Brain (organoid and tissue), 16 donors: ENCODE measurements at places on chromosomes 2 and 18.

DNA sequence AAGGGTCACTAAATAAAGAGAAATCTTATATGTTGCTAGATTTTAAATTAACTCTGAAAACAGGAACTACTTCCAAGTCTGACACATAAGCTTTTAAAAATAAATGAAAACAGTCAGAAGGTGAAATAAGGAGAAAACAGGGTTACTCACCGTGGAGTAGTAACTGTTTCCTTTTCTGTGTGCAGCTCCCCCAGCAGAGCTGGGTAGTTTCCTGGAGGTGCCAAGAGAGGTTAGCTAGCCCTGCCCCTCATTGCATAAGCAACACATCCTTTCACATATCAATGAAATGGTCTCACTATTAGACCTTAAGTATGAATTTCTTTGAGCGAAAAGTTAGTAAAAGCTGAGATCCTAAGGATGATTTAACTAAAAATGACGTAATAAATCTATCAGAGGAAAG is 54.0 kb upstream of the GPR75 start:
- no peak for DNase-seq

- no peak for DNase-seq
Observed at GRCh38 chr2:6342273-6342920, 523.3 kb downstream of the CMPK2 start.

GRCh38 chr2:36549165-36549574 is 48.8 kb downstream of the FEZ2 start:
- no peak for DNase-seq

DNA sequence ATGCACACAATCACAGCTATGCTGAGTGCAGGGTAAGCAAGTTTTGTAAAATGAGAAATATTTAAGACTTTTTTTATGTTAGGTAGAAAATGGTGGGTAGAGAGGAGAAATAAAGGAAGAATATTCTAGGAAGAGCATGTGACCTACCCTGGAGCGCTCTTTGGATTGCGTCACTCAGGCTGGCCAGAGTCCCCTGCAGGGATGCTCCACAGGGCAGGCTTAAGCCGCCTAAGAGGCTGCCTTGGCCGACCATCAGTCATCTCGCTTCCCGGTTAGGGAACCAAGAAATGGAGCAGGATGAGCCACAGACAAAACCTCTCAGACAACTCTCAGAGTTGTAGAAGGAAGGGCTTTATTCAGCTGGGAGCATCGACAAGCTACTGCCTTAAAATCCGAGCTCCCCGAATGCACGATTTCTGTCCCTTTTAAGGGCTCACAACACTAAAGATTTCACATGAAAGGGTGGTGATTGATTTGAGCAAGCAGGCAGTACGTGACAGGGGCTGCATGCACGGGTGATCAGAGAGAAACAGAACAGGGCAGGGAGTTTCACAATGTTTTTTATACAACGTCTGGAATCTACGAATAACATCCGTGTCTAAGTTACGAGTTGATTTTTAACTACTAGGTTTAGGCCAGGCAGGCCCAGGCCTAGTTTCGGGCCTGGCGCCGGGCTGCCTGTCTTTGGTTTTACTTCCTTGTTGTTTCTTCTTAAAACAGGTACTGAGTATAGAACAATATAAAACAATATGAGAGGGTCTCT is 1072.0 kb downstream of the CBLN2 start:
- DNase-seq, result no peak

GRCh38 chr18:45161850-45162249 is 453.4 kb upstream of the SLC14A2 start:
- no peak for DNase-seq

DNA sequence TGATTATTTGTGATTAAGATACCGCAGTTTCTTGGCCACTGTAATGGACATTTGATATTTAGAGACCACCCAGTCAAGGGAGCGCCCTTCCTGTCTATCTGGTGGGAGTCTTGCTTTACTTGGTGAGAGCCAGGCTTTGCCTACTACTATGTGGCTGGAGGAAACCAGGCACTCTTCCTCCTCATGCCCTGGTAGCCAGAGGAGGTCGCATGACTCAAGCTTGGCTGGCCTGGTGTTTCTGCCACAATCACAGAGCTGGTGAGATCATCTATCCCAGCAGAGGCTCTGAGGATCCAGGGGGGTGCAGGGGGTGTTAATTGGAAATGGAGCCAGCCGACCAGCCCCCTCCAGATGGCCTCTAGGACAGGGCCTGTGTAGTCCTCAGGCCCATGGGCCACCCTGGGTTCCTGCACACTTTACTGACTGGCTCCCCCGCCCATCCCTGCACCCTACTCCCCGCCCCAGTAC is 46.8 kb upstream of the BIN1 start:
- no peak for DNase-seq

DNA sequence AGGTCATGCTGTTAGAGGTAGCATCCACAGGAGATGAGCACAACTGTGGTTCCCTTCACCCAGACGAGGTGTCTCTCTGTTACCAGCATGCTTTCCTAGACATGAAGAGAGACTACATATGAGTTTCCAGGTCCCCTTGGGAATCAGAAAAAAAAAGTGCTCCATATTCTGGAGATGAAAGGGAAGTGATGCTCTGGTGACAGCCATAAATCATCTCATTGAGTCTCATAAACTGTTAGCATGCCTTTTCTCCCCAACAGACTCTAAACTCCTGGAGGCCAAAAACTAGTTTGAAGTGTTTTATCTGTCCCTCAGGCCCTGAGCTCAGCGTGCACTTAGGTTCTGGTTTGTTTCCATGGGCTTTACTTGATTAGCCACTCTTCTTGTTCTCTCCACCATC is 124.6 kb upstream of the CREB1 start:
- no peak for DNase-seq

DNA sequence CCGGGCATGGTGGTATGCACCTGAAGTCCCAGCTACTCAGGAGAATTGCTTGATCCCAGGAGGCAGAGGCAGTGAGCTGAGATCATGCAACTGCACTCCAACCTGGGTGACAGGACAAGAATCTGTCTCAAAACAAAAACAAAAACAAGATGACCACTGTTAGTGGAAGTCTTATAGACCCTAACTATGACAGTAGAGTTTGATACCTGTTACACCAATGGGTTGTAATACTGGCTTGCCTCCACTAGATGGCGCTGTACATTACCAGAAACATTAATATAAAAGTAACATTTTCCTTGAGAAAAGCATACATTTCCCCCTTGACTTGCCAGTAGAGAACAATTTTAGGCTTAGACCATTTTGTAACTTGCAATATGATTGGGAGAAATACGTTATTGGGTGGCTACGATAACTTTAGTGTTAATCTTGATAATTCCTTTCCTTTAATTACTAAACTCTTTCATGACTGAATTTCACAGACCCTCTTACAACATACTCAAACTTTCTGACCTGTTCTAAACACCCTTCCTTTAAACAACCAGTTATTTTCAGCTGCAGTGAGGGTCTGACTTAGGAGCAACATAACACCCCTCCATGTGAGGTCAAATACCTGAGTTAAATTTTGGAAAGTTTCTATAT is 19.5 kb downstream of the SLC25A52 start:
- DNase-seq, result no peak

GRCh38 chr2:162342841-162343240 is 1.1 kb upstream of the GCA start:
- DNase-seq, result no peak

- no peak for DNase-seq
Observed at GRCh38 chr18:41660654-41661053, 294.4 kb upstream of the PIK3C3 start.

DNA sequence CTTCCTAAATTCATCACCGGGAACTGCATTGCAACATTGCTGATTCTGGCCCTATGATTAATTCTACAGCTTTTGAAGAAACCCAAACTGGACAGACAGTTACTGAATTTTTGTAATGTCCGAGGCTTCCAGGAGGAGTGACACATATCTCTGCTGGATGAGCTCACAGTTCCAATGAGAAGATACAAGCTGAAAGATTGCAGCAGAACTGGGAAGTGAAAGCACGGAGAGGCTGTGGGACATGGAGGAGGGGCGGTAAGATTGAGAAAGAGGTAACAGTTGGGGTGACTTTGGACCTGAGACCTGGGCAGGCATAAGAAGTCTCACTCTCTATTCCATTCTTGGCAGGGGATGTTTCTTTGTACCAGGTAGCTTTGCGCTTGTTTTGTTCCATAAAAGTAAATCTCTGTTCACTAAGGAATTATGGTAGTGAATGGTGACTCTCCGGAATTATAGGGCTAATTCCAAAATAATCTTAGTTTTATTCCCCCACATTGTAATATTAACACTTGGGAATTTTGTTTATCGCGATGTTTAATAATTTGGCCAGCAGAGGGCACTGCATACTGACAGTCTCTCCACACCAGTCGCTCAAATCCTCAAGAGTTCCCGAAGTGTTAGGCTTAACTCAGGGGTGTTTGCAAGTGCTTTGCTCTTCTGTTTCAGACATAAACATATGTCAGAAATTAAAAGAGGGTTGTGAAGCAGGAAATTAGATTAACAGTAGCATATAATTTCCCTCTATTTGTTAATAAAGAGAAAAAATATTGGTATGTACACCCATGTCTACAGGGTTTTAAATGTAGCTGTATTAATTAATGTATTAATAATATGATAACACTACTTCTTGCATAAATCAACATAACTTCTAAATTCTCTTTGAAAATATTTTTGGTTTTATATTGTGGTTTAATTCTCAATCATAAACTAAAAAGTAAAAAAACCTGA is 201.4 kb downstream of the SOCS6 start:
- peak; percentile 91 for DNase-seq

DNA sequence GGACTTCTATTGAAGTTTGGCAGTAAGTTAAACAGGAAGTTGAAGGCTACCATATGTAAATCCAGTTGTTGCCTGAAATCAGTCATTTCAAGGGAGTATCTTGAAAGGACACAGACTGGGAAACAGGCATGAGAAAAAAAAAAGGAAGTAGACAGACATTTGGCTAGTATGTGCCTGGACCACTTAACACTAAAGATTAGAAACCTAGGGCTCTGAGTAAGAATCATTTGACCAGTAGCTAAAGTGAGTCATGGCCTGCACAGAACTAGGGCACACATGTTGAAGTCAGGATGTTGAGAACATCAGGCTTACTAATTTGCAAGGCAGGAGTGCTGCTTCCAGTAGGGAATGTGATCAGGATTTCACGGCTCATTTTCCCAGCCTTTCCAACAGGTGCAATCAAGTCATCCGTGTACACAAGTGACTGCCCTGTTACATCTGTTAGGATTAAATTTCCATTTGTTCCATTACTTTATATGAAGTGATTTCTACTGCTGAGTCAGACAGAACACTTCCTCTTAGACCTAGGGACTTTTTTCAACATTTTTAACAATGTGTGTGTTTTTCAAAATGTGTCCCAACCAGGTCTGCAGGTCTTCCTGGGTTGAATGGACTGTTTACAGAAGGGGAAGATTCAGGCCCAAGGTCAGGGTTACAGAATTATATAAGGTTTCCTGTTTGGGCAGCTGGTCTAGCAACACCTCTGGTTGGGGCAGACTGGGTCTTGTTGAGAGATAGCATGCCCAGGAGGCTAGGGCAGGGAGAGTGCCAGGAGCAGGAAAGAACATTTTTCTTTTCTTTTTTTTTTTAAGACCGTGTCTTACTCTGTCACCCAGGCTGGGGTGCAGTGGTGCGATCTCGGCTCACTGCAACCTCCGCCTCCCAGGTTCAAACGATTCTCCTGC is 145.6 kb downstream of the TGIF1 start:
- no peak for DNase-seq

- peak; percentile 54 for DNase-seq
Observed at GRCh38 chr2:25418944-25419677, 77.4 kb upstream of the DNMT3A start.

- peak; percentile 71 for DNase-seq
Observed at GRCh38 chr2:96507957-96508520, 2.9 kb upstream of the NEURL3 start.

DNA sequence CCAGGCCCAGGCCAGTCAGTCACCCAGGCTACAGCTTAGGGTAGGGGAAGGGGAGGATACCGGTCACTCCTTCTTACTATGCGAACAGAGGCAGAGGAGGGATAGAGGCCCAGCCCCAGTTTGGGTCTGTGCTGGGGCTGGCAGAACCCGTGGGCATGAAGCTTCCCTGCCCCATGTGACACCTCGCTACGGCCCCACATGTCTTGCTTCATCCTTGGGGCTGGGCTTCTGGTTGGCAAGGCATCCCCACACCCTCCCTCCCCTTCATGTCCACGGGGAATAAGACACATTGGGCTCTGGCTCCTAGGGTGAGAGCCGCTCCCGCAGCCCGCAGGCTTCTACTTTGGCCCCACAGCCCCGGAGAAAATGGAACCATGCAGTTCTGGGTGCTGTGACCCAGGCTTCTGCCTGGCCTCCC is 32.4 kb downstream of the HS1BP3 start:
- DNase-seq, result no peak

- peak; percentile 75 for DNase-seq
Observed at GRCh38 chr2:179218848-179219594, 45.6 kb downstream of the SESTD1 start.

DNA sequence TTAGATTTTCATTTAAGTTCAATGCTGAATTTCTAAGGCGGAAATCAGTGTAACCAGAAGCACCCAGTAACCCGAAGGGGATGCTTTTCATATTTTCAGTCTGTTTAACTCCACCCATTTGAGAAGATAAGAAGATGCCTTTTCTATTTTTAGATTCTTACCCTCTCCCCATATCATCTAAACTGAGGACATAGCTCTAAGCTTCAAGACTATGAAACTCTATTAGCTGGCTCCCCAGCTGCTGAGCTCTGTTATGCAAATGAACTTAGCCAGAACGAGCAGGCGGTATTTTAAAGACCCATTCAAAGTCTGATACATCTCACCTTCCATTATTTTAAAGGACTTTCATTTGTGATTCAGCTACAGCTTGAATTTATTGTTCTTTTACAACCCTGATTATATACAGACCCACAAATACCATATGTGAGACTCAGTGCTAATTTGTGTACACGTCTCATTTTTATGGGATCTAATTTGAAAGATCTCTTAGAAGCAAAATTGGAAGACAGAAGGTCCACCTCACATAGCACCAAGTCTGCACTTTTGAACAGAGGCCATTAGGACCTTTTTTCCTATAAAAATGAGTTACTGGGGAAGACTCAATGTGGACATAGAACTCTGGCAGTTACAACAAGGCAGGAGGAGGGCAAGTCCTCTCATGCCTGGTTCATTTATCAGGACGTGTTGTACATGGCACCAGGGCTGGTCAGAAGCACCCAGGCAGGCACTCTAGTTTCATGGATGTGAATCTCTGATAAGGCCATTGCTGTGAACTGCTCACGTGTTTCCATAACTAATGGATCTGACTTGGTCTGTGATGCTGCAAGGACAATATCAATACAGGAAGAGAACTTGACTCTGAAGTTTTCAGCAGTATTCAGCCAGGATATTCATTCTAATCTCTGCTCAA is 16.3 kb downstream of the CDC42EP3 start:
- peak; percentile 31 for DNase-seq
